Pulmonary artery endothelial cell (primary cell): ENCODE measurements at places on chromosomes 12 and 14. TPM values are rescaled to one million over a fixed set of nuclear protein-coding genes. Genes with fewer than 3 reads are reported as not detected.

OLR1 gene
- total RNA-seq: not detected in 2 replicates

VAMP1 gene
- total RNA-seq: 5.7 and 6.4 TPM in 2 replicates

CLEC2A gene
- not detected in 2 replicates for total RNA-seq

ETV6 gene
- 9.0 and 9.6 TPM in 2 replicates for total RNA-seq

OVCH1 gene
- total RNA-seq: 0.21 TPM in 1 of 2 replicates, not detected in the other

SLC17A8 gene
- not detected in 2 replicates for total RNA-seq

NR1H4 gene
- not detected in 2 replicates for total RNA-seq

TAS2R14 gene
- total RNA-seq: 0.92 and 1.4 TPM in 2 replicates
